Neural cell (in vitro differentiated cells): ENCODE measurements at places on chromosomes 16 and 17. TPM values are rescaled to one million over a fixed set of nuclear protein-coding genes. Genes with fewer than 3 reads are reported as not detected.

The C16orf87 gene
- polyA plus RNA-seq: 24.5 and 27.5 TPM in 2 replicates

The AURKB gene
- 0.84 and 4.8 TPM in 2 replicates for polyA plus RNA-seq

The IKZF3 gene
- not detected in 2 replicates for polyA plus RNA-seq

The AFMID gene
- 15.8 and 27.1 TPM in 2 replicates for polyA plus RNA-seq

The DHX58 gene
- 0.87 and 2.3 TPM in 2 replicates for polyA plus RNA-seq

The VTN gene
- polyA plus RNA-seq: 1.2 and 1.5 TPM in 2 replicates

The PLXDC1 gene
- polyA plus RNA-seq: 10.0 and 13.5 TPM in 2 replicates

The KRT36 gene
- polyA plus RNA-seq: not detected in 2 replicates

The COPS3 gene
- polyA plus RNA-seq: 203 and 213 TPM in 2 replicates

The CDH3 gene
- polyA plus RNA-seq: 9.1 and 10.7 TPM in 2 replicates

The RCVRN gene
- polyA plus RNA-seq: 0.12 and 1.1 TPM in 2 replicates

The UBTF gene
- 71.7 and 73.8 TPM in 2 replicates for polyA plus RNA-seq

The BCAS3 gene
- polyA plus RNA-seq: 17.2 and 21.6 TPM in 2 replicates

The SSTR5 gene
- not detected in 2 replicates for polyA plus RNA-seq

The MRC2 gene
- polyA plus RNA-seq: 0.36 and 0.76 TPM in 2 replicates

The STAT5A gene
- polyA plus RNA-seq: 0.08 and 0.28 TPM in 2 replicates

The TIMP2 gene
- polyA plus RNA-seq: 25.6 and 26.7 TPM in 2 replicates

The ALOX15 gene
- polyA plus RNA-seq: 0.12 and 0.16 TPM in 2 replicates

The TMC8 gene
- 0.24 and 0.41 TPM in 2 replicates for polyA plus RNA-seq

The MSLN gene
- polyA plus RNA-seq: 0.40 and 0.63 TPM in 2 replicates
